Foreskin keratinocyte (primary cell): ENCODE measurements at places on chromosomes 11 and 22. TPM values are rescaled to one million over a fixed set of nuclear protein-coding genes. Genes with fewer than 3 reads are reported as not detected.
A peak's percentile ranks its signal among the peaks of the same experiment; 100 is the strongest.

- no peak for DNase-seq
Observed at GRCh38 chr11:1934335-1935155, 12.6 kb upstream of the MRPL23 start.

DNA sequence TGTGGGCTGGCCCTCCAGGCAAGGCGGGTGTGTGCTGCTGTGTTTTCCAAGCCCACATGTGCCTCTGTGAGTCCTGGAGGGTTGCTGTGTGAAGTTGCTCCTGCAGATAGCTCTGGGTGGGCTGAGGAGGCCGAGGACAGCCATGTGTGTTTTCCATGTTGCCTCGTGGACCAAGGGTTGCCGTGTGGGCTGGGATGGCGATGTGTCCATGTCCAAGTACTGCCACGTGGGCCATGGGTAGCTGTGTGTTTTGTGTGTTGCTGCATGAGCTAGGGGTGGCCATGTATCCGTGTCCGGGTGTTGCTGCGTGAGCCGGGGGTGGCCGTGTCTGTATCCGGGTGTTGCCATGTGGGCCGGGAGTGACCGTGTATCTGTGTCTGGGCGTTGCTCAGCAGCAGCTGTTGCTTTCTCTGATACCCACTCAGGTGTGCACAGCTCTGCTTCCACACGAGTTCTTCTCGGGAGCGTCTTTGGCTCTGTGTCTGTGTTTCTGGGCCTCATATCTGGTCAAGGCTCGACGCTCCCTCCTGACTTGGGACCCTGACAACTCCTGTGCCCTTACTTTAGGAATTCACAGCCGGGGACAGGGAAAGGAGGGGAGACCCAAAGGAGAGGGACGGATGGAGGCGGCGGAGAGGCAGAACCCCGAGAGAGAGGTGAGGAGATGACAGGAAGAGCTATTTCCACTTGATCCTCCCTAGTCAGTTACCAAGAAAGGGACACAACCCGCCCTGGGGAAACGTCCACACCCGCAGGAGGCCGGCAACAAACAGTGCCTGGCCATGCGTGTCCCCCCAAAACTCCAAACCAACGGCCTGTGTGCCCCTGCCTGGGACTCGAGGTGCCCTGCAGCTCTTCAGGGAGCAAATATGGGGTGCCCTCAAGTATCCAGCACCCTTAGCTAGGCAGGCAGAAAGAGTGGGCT, 83.1 kb downstream of the PHF21B start:
- no peak for DNase-seq

Gene LDHAL6A
- not detected in 2 replicates for total RNA-seq

DNA sequence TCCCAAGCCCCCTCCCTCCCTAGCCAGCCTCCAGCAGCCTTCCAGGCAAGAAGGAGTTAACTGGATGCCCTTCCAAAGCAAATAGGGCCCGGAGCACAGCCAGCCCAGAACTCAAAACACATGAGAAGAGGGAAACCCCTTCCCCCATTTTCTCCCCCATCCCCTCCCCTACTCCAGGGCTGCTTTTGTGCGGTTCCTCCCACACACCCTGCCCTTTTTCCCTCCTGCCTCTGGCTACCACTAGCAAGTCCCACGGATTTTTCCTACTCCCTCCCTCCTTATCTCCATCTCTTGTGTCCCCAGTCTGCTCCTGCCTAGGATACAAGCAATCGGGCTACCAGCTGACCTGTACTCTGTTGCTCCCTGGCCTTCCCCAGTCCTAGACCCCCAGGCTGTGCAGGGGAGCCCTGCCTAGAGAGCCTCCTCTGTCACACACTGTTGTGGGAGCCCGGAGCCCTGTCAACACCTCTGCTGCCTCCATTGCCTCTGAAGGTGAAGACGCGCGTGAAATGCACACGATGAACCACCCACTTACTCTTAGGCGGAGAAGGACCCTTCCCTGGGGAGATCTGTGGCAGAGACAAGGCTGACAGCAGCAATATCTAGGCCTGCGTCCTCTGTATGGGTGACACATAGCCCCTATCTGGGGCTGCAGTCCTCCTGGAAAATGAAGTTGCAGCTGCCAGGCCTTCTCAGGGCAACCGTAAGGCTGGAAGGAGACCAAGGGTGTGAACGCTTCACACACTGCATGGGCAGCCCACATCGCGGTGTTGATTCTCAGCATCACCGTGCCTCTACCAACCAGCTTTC, 282.8 kb downstream of the MN1 start:
- DNase-seq, result no peak

Gene ZNHIT2
- total RNA-seq, result 15.4 and 15.9 TPM in 2 replicates

Gene CTSF
- total RNA-seq, result 5.4 and 5.5 TPM in 2 replicates

DNA sequence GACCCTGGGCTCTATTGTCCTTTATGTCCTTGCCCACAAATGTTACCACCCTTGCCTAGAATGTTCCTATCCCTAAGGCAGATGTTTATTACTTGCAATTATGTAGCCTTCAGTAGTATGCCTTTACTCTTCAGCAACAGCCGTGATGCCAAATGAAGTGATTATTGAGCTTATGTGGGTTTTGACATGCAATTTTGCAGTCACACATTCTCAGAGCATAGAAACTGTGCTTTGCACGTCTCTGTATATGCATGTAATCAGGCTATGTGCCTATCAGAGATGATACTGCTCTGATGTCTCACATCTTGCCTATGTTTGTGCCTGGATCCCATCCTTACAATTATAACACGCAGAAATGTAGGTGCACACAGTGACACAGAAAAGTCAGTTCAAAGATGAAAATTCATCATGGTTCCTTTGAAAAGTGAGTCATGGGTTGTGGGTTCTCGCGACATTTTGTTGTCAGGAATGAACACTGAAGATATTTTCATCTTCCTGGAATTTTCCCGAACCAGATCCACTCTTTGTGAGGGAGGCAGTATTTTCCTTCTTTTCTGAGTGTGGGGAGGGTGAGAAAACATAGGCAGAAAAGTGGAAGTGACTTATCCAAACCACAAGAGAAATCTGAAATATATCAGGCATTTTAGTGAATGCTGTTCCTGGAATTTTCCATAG, 81.1 kb downstream of the BMAL1 start:
- DNase-seq, result no peak

Gene C11orf86
- total RNA-seq, result not detected in 2 replicates

DNA sequence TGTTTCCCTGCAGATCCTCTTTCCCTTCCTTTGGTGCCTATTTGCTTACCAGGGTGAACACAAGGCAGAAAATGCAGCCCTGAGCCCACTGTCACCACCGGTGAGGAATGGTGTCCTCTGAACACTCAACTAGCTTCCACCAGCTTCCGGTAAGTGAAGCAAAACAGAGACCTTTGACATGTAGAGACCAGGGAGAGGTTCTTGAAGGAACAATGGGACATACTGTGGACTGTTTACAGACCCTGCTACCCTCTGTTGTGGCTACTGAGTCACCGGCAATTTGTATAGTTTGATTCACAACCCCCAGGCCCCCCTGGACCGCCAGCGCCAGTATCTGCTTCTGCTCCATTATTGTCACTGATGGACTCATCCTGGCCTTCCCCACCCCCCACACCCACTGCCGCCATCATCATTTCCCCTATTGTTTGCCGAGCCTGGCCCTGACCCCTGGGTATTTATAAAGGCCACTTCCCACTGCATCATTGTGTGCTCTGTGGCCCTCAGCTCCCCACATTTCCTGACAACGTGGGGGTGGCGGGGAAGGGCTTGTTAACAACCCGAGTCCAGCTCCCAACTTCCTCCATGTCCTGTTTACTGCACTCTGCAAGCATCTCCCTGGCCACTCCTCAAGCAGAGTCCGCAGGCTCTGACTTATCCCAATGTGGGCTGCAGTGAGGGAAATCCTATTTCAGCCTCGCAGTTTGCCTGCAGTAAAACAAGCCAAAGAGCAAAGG, 252.9 kb downstream of the ETS1 start:
- DNase-seq, result no peak

GRCh38 chr22:48772286-48772907, 1055.3 kb downstream of the BRD1 start:
- no peak for DNase-seq

Gene TRIM49C
- total RNA-seq, result not detected in 2 replicates

- peak; percentile 41 for DNase-seq
Observed at GRCh38 chr11:39365809-39366436, 2093.5 kb downstream of the LRRC4C start.
